ENCODE measurements at places on chromosomes 16 and 17.

GRCh38 chr16:7957151-7957550 lies 624.5 kb downstream of the RBFOX1 start:
- no peak for DNase-seq

DNA sequence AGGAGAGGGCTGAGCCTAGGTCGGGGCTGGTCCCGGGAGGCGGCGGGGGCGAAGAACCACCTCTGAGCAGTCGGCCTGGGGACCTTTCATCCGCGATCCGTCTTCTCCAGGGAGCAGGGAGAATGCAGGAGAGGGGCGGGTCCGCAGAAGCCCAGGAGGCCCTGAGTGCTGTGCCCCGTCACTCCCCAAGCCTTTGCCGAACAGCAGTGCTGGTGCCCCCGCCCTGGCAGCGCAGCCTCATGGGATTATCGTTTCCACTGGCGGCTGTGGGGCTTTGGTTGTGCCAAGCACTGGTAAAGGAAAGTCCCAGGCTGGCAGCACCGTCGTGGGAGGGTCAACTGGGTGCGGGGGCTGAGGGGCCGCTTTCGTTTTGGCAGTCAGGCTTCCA lies 631 bp downstream of the TBL3 start:
- no peak for DNase-seq

- DNase-seq = no peak
Observed at GRCh38 chr16:2822158-2822495, 5.1 kb downstream of the PRSS21 start.

DNA sequence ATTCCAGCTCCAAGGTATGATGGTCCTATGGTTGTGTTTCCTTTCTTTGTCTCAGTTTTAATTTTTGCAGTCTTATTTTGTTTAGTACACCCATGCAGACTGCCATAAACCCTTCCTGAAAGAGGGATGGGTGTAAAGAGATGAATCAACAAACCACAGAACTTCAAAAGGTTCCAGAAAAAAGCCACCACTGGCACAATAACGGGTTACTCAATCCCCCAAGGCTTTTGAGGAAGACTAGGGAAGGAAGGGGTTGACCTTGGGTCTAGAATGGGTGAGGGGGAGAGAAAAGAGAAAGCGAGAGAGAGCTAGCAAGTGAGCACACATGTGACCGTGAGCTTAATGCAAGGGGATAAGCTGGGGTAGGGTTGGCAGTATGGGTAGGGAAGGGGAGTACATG lies 168.1 kb downstream of the XYLT1 start:
- DNase-seq = no peak

DNA sequence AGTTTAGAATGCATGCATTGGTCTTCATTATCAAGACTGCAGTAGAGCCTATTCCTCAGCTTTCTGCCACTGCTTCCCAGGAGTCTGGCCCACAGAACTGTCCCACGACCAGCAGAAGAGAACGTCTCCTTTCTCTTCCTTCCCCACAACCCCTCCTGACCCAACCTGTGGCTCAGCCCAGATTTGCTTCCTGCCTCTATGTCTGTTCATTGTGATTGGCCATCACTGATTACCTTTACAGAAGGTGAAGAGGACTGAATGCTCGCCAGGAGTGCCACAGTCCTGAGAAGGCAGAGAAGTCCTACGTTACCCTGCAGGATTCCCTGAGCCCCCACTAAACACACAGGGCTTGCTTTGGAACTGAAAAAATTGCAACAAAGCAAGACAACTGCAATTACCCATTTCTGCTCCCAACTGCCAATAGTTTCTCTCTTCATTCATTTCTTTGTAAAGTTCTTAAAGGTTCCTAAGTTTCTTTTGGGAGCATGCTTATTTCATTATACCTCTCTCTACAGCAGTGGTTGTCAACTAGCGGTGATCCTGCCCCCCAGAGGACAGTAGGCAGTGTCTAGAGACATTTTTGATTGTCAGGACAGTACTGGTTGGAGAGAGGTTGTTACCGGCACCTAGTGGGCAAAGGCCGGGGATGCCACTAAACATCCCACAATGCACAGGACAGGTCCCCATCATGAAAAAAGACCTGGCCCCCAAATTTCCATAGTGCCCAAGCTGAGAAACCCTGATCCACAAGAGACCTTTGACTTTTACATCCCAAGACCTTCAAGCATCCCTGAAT lies 4.5 kb upstream of the NAT9 start:
- no peak for DNase-seq

DNA sequence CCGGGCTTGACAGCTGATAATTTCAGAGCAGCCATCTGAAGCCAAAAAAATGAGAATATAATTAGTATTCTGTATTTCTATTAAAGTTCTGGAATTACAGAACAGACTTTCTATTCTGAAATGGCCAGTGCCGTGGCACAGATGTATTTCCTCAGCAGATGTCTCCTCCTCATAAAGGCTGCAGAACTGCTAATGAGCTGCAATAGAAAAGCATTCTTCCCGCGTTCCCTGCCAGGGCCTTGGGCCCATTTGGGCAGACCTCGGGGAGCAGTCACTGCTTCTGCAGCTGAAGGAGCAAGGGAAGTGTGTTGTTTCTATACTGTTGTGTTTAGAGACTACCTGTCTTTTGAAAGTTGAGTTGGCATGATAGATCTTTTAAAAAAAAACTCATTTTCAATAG lies 152.6 kb upstream of the CACNG5 start:
- no peak for DNase-seq

GRCh38 chr17:45776896-45777295 lies 7.2 kb upstream of the CRHR1 start:
- DNase-seq = no peak

- no peak for DNase-seq
Observed at GRCh38 chr16:67781565-67781921, 24.8 kb downstream of the RANBP10 start.

- peak; percentile 59 for DNase-seq
Observed at GRCh38 chr17:17119533-17119932, 77.3 kb downstream of the MPRIP start.

DNA sequence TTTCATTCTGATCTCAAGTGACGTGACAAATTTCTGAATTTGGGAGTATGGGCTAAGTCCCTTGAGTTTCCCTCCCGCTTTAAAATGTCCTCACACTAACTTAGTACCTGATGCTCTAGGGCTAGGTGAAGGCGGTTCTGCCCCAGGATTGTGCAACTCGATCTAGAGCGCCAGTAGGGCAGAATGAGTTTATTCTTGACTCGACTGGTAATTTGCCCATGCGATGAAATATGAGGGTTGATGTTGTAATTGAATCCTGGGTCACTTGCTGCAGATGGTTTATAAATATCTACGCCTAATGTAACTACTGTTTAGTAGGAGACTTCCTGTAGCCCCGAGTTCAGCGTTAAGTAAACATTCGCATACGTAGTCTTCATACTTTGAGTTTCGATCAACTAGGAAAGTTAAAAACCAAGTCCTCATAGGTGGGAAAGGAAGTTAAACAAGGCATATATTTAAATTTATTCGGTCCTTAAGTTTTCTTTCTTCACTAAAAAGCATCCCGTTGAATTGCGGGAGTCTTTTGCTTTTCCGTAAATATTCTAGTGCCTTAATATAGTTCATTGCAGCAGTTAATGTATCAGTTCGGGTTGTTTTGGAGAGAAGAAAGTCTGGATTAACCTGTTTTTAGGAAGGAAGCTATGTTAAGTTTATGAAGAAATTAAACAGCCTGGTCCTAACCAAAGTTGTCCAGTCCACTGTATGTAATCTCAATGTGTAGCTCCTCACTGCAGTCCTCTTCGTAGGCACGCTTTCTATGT lies 1.6 kb downstream of the CTCF start:
- DNase-seq = no peak

DNA sequence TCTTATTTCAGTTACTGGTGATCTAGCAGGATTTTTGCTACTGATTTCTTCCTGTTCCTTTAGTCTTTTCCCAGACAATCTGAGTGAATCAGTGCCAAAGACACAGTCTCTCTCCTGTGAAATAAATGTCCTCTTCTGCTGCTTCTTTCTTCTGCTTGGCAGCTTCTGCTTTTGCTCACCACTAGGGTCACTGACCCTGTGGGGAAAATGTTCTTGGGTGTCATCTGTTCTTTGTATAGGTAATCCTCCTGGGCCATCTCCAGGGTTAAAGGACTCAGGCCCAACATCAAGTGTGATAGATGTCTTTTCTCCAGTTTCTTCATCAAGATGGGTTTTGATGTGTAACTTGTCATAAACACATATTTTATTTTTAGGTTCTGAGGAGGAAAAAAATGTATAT lies 5.2 kb downstream of the PALB2 start:
- no peak for DNase-seq

DNA sequence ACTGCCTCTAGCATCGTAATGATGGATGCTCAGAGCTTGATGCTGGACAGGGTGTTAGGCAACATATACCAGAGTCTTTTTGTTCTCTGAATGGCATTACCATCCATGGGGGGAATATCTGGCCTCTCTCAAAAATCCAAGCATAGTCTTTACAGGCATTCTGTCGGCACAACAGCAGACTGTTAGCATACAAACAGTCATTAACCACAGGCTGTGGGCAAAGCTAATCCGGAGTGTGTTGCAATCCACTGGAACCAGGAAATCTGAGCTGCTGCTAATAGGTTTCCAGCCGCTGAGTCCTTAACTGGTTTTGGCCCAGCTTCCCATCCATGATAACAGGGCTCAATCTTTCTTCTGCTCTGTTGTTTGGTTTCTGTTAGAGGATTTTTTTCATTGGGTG lies 371.9 kb downstream of the HS3ST3B1 start:
- no peak for DNase-seq

DNA sequence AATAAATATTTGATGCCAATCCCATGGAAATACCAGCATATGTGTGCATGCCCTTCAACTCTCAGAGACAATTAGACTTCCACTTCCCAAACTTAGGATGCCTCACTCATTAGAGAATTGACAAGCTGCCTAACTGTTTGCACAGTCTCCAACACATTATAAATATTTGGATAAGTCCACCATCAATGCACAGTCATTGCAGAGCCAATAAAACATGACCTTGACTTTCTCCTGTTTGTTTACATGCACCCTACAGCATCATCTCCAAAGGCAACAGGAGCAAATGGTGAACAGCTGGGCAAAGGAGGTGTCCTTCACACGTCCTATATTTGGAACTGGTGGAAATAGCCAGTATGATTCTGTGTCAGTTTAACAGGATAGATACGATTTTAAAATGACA lies 804.4 kb upstream of the RBFOX1 start:
- no peak for DNase-seq

GRCh38 chr17:63282455-63282854 lies 163.7 kb downstream of the CYB561 start:
- no peak for DNase-seq

- DNase-seq = no peak
Observed at GRCh38 chr17:77948690-77949114, 9.8 kb upstream of the TNRC6C start.

GRCh38 chr17:21678393-21679081 lies 13.8 kb upstream of the KCNJ18 start:
- no peak for DNase-seq

- no peak for DNase-seq
Observed at GRCh38 chr17:47998044-47998443, 27.1 kb downstream of the CDK5RAP3 start.

DNA sequence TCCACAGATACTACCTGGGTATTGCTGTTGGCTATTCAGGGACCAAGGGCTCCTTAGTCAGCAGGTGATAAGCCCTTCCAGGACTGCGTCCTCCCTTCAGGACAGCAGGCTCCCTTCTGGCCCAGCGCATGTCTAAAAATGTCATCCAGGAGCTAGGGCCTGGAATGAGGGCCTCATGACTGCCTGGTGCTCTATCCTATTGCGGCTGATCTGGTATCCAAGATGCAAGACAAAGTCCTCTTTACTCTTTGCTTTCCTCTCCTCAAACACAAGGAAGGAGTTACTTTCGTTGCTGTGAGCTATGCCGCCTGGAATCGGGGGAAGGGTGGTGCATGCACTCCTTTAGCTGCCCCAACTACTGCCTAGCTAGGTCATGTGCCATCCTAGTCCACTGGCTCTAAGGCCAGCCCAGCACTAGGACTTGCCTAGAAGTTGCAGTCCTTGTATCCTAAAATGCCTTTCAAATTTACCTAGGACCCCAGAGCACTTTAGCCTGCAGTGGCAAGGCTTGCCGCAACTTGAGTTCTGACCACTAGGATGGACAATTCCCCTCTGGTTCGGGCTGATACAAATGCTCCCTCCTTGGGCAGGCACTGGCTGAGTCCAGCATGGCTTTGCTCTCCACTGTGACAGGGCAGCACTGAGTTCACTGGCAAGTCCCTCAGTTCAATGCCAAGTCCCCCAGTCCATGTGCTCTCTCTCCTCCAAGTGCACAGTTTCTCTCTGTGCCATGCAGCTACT lies 10.1 kb upstream of the TMEM219 start:
- DNase-seq = no peak

- no peak for DNase-seq
Observed at GRCh38 chr17:1119924-1120323, 59.9 kb downstream of the ABR start.

DNA sequence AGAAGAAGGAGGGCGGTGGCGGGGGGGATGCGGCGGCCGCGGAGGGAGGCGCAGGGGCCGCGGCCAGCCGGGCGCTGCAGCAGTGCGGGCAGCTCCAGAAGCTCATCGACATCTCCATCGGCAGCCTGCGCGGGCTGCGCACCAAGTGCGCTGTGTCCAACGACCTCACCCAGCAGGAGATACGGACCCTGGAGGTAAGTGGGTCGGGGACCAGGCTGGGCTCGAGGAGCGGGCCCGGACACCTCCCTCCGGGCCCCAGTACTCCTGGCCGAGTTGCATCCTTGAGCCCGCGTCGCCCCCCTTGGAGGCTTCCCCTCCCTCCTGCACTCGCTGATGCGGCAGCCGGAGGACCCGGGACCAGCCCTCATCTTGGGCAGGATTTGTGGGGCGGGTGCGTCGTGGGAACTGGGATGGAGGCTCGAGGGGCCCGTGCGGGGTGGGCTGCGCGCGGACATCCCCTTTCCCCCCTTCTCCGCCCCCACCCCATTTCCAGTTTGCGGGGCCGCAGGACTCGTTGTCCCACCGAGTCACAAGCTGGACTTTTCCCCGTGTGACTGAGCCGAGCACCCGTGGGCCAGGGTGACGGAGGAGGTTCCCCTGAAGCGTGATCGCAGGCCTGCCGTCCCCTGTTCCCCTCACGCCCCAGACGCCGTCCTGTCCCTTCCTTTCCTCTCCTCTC lies 572 bp downstream of the KSR1 start:
- DNase-seq = no peak

- no peak for DNase-seq
Observed at GRCh38 chr17:58870747-58871146, 115.1 kb downstream of the PPM1E start.

DNA sequence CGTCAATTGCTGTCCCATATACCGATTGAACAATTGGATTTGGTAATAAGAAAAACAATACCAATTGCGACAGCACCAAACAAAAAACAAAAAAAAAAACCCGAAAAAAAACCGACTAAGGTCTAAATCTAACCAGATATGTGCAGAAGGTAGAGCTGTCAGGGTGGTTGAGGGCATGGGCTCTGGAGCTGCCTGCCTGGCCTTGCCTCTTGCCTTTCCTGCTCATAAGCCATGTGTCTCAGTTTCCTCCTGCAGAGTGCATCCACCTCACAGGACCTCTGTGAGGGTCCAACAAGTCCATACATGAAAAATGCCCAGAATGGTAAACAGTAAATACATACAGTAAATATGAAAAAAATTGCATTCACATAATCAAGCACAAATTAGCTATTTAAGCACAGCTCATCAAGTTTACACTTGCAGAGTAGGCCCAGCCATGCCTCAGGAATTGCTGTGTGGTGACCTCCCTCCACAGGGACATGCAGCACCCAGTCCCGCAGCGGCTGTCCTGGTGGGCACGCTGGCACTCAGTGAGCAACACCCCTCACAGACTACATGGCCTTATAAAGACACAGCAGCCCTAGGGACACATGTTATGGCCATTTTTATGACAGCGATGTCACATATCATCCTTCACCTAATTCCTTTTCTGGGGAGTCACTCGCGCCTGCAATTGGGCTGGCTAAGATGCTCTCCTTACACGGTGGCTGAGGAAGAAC lies 17.9 kb downstream of the TBC1D28 start:
- no peak for DNase-seq

Measured in T-helper 9 cell (primary cell).